ENCODE measurements at places on chromosomes 2 and 18. TPM values are rescaled to one million over a fixed set of nuclear protein-coding genes. Genes with fewer than 3 reads are reported as not detected.

GRCh38 chr18:11862468-11863137 is 11.4 kb downstream of the CHMP1B start:
- DNase-seq, result no peak

GRCh38 chr2:168895771-168896170 is 5.3 kb upstream of the G6PC2 start:
- DNase-seq, result no peak

- no peak for DNase-seq
These were observed 266.6 kb upstream of the CYP26B1 start for GRCh38 chr2:72414137-72414760.

DNA sequence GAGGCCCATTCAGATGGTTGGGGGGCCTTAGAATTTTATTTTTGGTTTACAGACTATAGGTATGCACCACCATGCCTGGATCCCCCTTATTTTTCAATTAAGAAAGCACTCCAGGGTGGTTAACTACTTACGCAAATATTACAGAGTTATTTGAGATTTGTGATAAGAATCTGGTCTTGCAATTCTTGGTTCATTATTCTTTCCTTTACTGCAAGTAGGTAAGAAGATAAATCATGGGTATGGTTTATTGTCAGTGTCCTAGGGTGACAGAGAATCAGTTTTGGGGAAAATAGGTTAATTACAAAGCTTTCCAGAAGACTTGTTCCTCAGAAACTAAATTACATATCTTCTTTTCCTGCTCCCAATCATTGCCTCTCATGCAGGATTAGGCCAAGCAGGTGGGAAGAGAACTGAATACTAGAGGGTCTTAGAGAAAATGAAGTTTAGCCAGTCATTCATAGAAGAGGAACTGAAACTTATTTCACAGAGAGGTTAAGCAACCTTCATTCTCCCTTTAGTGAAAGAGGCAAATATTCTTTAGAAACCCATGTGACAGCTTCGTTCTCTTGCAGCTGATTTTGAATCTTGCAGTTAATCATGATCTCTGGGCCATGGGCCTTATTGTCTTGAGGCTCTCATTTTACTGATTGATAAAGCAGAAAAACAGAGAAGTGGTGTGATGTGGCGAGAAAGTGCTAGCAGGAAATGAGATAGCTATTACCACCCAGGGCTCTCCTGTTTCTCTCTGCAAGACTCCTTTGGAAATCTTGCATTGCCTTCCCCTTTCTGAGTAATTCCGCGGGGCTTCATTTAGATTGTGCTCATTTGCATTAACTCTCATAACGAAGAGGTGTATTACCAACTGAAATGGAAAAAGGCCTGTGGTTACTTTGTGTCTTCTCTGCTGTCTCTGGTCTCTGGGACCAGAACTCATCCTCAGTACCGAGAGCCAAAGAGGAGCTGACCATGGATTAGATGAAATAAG is 44.8 kb upstream of the ARHGAP25 start:
- DNase-seq, result peak; percentile 35

Gene RESP18
- polyA plus RNA-seq, result not detected
